ENCODE measurements at places on chromosomes 1 and 21. TPM values are rescaled to one million over a fixed set of nuclear protein-coding genes. Genes with fewer than 3 reads are reported as not detected.

RNF220 gene
- 48.1 TPM for polyA plus RNA-seq

DNA sequence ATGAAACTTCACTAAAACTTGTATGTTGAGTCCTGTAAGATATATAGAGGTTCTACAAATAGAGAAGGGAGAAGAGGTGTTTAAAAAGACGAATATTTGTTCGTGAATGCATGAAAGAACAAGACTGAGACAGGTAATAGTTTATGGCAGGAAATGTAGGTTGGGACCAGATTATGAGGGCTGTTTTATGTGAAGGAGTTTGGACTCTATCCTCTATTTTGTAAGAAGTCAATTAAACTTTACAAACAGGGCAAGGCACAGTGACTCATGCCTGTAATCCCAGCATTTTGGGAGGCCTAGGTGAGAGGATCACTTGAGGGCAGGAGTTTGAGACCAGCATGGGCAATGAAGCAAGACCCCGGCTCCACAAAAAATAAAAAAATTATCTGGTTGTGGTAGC is 5.7 kb downstream of the SLC35A3 start:
- no peak for DNase-seq

CA6 gene
- not detected for polyA plus RNA-seq

GRCh38 chr1:100905181-100905580 is 9.3 kb downstream of the SLC30A7 start:
- no peak for DNase-seq

DNA sequence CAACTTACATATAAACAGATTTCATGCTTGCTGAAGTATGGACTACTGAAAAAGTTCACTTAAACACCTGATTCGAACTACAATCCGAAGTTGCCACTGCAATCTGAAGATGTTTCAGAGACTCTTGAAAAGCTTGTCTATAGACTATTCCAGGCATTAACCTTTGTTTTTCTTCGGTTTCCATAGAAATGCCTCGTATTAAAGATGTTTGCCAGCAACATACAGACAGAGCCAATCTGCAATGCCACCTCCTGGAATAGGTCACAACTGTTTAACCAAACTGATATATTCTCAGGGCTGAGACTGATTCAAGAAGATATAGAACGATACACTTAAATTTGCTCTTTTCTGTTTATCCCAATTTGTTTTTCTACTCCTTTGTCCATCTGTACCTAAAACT is 28.9 kb upstream of the DMRTB1 start:
- no peak for DNase-seq

Measured in keratinocyte (primary cell).